H4 (cell line): ENCODE measurements at places on chromosomes 6 and 20.

DNA sequence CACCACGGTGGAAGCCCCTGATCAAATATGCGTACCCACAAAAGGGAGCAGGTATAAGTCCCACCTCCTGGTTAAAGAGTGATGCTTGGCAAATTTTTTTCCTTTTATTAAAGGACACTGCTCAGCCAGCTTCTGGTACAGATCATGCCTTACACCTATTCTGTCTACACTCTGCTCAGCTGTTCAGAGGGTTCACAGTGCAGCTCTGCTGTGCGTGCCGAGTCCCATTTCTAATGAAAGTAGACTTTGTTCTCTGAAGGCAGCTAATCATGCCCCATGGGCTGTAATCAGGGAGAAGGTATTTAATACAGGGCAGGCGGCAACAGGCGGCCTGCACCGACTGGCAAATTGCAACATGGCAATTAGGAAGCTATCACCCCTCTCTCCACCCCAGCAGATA is 16.3 kb downstream of the LRRC73 start:
- DNase-seq, result no peak

GRCh38 chr20:31713312-31714273 is 9.1 kb downstream of the BCL2L1 start:
- peak; percentile 92 for DNase-seq

GRCh38 chr6:73363537-73363875 is 1.0 kb downstream of the KHDC3L start:
- DNase-seq, result no peak

- no peak for DNase-seq
These were observed 626.0 kb downstream of the RNF144B start for GRCh38 chr6:19013026-19013705.

DNA sequence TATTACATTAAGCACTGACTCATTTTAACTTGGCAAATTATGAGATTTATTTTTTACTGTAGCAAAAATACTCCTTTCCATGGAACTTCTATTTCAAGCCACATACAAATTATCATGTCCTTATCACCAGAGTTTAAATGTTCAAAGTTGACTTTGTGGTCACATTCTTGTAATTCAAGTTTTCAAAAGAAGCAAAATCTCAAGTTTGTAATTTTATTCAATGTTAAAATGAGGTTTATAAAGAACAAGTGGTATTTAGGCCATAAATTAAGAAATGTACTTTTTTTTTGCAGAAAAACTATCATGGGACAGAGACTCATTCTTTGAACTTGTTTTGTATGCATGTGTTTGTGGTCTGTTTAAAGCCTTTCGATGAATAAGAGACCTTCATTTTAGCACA is 811.5 kb downstream of the TENT5A start:
- DNase-seq, result no peak

GRCh38 chr6:18712595-18712994 is 325.4 kb downstream of the RNF144B start:
- no peak for DNase-seq

- DNase-seq, result no peak
These were observed 229.6 kb downstream of the MMUT start for GRCh38 chr6:49233483-49233882.

DNA sequence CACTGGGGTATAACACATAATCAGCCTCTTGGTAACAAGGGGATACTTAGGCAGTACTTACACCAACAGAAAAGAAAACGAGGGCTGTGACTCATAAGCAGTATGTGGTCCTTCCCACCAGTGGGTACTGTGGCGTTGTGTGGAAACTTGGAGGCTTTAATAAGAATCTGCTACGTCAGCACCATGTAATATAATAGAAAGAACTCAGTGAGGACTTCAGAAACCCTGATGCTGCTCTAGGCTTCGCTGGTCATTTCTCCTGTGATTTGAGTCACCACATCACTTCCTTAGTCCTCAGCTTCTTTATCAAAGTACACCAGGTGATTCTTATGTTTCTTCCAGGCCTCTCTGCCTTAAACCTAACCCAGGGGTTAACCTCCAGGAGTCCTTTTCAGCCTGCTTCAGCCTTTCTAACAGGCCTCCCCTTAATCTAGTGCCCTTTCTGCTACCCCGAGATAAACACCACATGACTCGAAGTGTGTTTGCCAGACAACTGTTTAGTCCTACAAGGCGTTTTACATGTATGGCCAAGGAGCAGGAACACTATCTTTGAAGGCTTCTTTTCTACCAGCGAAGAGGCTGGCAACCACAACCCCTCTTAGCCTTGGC is 68.5 kb downstream of the FYN start:
- DNase-seq, result peak; percentile 43

- DNase-seq, result no peak
These were observed 18.7 kb downstream of the PABPC1L start for GRCh38 chr20:44928595-44928994.

- no peak for DNase-seq
These were observed 28.8 kb upstream of the VEGFA start for GRCh38 chr6:43740961-43741764.

- no peak for DNase-seq
These were observed 237.7 kb upstream of the AGPAT4 start for GRCh38 chr6:161511447-161512095.

- DNase-seq, result no peak
These were observed 16.2 kb downstream of the USP49 start for GRCh38 chr6:41878961-41879405.

GRCh38 chr6:101001607-101002006 is 120.5 kb upstream of the ASCC3 start:
- no peak for DNase-seq

DNA sequence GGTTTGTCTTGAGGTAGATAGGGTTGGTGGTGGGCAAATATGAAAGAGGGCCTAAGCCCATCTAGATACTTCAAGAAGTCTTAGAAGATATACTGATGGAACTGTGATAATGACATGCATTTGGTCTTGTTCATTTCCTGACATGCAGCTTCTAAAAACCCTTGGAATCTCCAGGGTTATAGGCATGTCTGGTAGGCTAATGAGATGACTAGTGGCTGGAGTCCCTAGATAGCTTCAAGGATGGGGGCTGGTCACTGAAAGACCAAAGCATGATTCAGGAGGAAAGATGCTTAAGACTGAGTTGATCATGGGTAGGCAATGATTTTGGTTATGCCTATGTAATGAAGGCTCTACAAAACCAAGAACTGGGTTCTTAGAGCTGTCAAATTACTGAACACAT is 217.9 kb upstream of the MOCS1 start:
- DNase-seq, result no peak

DNA sequence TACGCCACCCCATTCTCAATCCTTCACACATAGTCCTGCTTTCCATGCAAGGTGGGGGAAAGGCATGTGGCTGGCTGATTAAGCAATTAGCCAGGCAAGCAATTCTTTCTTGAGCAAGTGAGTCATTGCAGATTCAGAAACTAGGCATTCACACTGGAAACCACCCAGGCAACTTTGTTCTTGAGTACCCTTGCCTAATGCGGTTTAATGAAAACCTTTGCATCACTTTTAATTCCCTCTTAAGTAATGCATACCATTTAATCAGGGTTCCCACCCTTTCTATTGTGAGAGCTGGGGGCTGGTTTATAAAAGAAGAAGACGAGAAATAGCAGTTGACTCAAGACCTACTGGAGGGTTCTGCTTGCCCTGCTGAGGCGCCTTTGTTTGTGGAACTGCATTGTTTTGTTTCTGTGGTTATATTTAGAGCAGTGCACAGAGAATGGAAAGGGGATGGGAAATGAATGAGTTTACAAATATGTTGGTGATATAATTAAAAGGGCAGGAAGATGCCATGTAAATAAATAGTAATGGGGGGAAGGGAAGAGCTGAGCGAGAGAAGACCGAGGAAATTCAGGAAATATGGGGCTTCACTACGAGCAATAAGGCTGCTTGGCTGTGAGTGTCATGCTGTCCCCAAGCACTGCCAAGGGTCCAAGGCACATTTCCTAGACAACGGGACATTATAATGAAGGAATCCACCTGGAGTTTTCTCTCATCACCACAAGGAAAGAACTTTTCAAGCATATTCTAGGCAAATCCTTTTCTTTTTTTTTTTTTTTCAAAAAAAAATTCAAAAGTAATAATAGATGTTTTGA is 48.8 kb upstream of the TSHZ2 start:
- DNase-seq, result peak; percentile 84

DNA sequence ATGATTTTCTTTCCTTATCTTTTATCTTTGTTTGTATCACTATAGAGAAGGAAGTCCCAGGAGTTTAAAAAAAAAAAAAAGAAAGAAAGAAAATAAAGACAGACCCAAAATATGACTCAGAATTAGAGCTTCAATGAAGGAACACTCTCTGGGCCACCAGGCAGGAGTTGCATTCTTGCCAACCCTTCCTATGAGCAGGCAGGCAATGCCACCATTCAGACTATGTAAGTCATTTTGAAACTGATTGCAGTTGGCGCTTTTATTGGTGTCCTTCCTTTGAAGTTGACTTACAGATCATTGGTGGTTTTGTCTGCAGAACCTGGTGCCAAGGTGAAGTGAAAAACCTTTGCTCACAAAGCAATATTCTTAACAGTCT is 50.3 kb downstream of the MYB start:
- DNase-seq, result no peak

DNA sequence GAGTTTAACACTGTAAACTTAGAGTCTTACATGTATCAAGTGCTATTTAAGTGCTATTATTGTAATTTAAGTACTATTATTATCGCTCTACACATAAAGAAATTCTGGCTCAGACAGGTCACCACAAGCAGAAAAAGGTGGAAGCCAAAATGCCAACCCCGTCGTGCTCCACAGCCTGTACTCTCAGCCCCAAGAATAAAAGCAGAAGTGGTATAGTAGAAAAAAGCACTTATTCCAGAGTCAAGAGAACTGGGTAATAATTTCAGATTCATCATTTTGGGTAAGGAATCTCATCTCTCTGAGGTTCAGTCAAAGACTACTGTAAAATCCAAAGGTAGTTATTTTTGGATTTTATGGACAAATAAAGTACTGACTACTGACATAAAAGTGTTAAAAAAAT is 943 bp downstream of the ZUP1 start:
- DNase-seq, result no peak

DNA sequence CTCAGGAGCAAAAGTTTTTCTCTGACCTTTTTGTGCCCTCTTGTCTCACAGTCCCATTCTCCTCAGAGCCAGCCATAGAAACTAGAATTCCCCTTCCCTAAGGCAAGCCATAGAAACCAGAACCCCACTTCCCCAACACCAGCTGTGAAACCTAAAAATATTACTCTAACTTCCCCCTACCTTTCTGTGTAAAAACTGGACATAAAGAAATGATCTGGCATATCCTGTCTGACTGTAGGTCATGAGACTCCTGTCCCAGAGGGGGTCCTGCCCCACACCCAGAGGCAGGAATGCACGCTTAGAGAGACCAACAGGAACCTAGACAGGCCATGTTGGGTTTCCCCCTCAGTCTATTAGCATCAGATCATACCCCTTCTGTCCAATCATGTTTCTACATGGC is 140.6 kb upstream of the SLC22A16 start:
- no peak for DNase-seq

DNA sequence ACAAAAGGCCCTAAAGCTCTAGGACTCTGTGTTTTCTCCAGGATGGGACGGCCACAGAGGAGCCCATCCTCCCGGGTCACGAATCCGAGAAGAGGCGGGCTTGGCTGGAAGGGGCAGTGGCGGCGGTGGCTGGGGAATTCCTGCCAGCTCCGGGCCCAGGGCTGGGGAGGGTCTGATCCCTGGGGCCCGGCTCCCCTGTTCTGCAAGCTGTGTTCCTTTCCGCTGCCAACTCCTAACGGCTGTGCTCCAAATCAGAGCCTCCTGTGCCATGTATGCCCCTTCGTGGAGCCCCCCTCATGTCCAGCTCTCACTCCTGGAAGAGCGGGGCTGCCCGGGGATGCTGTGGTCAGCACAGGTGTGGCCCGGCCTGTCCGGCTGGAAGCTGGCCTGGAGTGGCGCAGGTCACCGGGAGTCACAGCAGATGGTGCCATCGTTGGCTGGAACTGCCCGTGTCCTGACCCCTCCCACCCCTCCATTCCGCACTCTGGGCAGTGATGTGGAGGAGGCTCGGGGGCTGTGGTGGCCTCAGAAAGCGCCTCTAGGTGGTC is 88.2 kb upstream of the MPC1 start:
- DNase-seq, result no peak

DNA sequence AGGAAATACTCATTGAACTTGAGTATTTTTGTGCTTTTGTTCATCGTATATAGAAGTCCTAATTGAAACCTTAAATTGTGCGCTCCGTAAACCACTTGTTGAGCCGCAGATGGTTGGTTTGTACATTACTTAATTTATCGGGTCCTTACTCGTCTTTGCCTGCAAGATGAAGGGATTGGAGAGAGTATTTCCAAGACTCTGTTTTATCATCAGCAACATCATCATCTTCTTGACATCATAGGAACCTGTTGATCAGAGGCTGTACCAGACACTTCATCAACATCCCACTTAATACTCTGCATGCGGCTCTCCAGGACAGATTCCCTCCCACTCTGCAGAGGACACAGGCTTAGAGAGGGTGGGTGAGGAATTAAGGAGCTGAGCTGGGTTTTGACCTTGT is 28.6 kb downstream of the TIAM2 start:
- no peak for DNase-seq

GRCh38 chr6:110755411-110755834 is 59.8 kb downstream of the CDK19 start:
- no peak for DNase-seq

GRCh38 chr6:113786168-113786567 is 71.0 kb upstream of the MARCKS start:
- no peak for DNase-seq

GRCh38 chr20:36344517-36345132 is 38.5 kb downstream of the DLGAP4 start:
- no peak for DNase-seq

DNA sequence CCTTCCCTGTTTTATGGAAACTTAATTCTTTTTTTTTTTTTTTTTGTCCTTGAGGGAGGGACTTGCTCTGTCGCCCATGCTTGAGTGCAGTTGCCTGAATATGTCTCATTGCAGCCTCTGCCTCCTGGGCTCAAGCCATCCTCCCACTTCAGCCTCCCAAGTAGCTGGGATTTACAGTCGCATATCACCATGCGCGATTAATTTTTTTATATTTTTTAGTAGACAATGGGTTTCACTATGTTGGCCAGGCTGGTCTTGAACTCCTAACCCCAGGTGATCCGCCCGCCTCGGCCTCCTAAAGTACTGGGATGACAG is 654 bp downstream of the TMEM14C start:
- no peak for DNase-seq

GRCh38 chr20:59933296-59933848 is at the start of gene SYCP2:
SYCP2 (minus strand) TSS chr20:59933637; CDS start chr20:59922413, 11,224 bp downstream.
- DNase-seq, result no peak

GRCh38 chr6:3596766-3597165 is 139.9 kb upstream of the SLC22A23 start:
- no peak for DNase-seq

- DNase-seq, result no peak
These were observed 3.5 kb upstream of the CDYL start for GRCh38 chr6:4772750-4773149.

- DNase-seq, result no peak
These were observed 2.4 kb downstream of the KLC4 start for GRCh38 chr6:43061861-43062260.

DNA sequence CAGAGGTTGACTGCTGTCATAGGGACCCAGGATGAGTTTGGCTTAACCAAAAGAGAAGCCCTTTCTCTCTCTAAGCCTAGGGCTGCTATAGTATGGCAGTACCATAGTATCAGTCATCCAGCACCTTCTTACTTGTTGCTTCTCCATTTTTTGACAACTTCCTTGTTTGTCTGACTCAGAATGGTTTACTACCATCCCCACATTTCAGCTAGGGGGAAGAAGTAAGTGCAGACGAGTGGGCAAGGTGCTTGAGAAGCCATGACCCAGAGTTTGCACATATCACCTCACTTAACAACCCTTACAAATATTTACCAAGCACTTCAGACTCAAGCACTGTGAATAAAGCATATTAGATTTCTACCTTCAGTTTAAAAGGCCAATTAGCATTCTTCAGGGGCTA is 289.9 kb upstream of the TSHZ2 start:
- DNase-seq, result no peak
